ENCODE measurements at places on chromosomes 2 and 18. TPM values are rescaled to one million over a fixed set of nuclear protein-coding genes. Genes with fewer than 3 reads are reported as not detected.

Gene GRB14
- 6.2 TPM for total RNA-seq

Gene C2orf80
- not detected for total RNA-seq

Gene MAP3K19
- total RNA-seq: not detected

Gene EN1
- total RNA-seq: 0.87 TPM

Gene HYCC2
- total RNA-seq: 4.8 TPM

Gene AQP12A
- not detected for total RNA-seq

Gene FAM237A
- not detected for total RNA-seq

Gene MC5R
- not detected for total RNA-seq
